ENCODE measurements at places on chromosomes 6 and 20.

GRCh38 chr6:118567974-118568373 is 19.9 kb downstream of the PLN start:
- DNase-seq = no peak

DNA sequence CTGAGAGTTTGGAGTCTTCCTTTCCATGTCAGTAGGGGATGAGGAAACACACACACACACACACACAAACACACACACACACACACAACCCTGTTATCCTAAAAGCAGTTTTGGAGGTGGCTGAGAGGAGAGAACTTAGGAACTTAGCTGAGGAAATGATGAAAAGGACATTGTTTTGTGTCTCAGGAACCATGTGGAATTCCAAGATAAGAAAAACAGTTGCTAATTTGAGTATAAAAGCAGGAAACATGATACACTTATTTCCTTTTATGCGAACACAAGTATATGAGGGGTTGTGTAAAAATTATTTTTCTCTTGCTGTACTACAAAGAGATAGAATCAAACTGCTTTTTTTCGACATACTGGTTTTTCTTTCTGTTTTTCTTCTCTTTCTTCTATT is at the start of gene MYCT1:
Gene MYCT1, plus strand, starts transcription at position 264 of the 400 bp plus-strand sequence. Its CDS starts 6 bp downstream, at position 270.
- no peak for DNase-seq

- DNase-seq = peak; percentile 44
Measured at GRCh38 chr6:21885532-21886114, 292.1 kb downstream of the SOX4 start.

GRCh38 chr20:57787990-57788781 is 78.4 kb upstream of the PMEPA1 start:
- DNase-seq = no peak

GRCh38 chr20:51300104-51300503 is 242.4 kb downstream of the NFATC2 start:
- no peak for DNase-seq
